NB4 (cell line): ENCODE measurements at places on chromosomes 2 and 18.

GRCh38 chr2:191601060-191601459 is 76.9 kb upstream of the NABP1 start:
- peak; percentile 67 for DNase-seq

DNA sequence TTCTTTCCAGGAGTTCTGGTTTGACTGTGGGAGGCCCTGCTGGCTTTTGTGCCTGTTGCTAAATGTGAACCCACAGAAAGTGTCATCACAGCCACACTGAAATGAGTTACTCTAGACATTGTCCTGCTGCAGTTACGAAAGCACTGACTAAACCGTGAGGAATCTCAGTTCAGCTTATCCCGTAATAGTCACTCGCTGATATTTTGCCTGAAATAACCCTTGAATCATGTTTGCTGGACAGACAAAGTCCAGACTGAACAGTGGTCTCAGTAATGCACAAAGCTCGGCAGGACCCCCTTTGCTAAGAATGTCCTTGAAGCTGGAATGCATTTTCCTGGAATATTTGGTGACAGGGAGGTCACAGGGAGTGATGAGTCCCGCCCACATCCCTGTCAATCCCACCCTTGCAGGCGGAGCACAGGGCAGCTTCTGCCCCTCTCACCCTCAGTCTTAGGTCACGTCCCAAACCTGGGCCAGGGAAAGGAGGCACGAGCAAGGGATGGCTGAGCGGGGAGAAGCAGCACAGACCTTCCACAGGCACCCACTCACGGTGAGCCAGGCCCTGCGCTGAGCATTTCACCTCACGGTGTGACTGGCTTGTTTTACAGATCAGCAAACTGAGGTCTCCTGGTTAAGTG is 53.4 kb downstream of the ADI1 start:
- DNase-seq = no peak

DNA sequence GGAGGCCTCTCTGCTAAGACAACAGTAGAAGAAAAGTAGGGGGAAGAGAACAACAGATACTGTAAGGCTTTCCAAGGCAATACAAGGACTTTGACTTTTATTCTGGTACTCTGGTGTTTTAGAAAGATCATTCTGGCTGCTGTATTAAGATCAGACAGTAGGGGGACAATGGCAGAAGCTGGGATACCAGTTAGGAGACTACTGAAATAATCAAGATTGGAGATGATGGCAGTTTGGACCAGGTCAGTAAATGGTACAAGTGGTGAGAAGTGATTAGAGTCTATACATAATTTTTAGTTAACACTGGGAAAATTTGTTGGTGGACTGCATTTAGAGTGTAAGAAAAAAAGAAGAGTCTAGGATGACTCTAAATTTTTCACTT is 139.7 kb downstream of the ROCK1 start:
- DNase-seq = peak; percentile 49

DNA sequence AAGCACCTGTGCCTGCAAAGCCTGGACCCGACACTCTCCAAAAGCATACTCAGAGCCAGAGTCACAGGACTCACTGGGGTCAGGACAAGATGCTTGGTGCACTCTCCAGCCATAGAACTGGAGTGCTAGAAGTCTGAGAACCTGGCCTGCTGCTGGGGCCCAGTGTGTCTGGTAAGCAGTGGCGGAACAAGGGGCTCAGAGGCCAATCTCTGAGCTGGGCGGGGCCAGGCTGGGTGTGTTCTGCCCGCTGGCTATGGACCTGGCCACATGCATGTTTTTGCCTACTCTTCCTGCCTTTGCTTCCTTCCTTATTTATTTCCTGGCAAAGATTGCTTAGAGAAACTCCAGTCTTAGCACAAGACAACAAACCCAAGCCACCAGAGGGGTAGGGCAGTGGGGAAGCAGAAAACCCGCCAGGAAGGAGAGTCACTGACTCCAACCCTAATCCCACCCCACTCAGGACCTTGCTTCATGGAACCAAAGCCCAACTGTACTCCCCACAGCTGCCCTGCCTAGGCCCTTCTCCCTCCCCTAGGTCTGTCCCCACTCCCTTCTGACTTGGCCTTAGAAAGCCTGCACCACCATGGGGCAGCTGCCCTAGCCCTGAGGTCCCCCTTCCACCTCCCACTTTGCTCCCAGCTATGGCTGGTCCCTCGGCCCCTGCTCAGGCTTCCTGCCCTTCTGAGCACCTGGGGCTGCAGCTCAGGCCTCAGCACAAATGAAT is 315.5 kb downstream of the CELF4 start:
- DNase-seq = no peak

- no peak for DNase-seq
Observed at GRCh38 chr2:228602288-228602687, 420.8 kb upstream of the SPHKAP start.

DNA sequence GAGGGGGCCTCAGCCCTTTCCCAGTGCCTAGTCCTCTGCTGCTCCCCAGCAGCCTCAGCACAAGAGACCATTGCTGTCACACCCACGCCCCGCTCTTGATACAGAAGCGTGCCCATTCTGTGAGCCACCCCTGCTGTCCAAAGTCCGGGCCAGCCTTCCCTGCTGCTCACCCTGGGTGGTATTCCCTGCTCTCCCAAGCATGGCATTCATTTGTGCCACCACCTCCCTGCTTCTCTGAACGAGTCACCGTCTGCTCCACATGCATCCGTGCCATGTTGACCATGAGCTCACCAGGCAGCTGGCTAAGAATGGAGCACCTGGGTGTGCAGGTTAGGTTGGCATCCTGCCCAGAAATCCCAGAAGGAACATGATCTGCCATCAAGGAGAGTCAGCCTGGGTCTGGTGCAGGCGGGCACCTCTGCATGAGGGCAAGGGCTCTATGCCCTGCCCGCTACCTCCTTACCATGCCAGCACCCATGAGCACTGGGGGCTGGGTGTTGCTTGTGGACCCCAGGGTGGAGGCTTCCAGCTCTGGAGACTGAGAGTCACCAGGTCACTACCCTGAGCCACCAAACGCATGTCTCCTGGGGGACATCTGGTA is 63.0 kb downstream of the TWIST2 start:
- no peak for DNase-seq
